ENCODE measurements at places on chromosomes 7 and 10.
A peak's percentile ranks its signal among the peaks of the same experiment; 100 is the strongest.

- DNase-seq = no peak
Observed at GRCh38 chr7:96183163-96183670, 138.7 kb downstream of the SLC25A13 start.

DNA sequence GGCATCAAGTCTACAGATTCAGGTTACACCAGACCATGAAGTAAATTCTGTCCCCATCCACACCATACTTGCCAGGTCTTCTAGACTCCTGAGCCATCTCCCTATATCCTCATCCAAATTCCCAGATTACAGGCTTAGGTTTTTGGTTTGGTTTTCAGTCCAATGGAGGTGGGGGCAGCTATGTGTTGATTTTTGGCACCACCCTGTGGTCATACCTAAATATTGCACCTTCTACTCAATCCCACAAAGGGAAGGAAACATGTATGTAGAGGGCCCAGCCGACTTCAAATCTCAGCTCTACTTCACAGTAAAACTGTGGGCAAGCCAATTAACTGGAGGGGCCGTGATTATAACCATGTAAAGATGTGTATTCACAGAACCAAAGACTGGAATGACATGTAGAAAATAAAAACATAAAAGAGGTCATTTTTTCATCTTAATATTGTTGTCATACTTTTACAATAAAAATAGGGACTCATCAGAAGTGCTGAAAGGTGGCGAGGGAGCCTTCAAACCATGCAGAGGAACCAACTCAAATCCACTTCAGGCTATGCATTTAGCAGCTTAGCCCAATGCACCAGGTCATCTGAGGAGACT, 19.8 kb downstream of the ERCC6 start:
- peak; percentile 43 for DNase-seq

GRCh38 chr7:105454921-105455320, 66.2 kb upstream of the SRPK2 start:
- no peak for DNase-seq

DNA sequence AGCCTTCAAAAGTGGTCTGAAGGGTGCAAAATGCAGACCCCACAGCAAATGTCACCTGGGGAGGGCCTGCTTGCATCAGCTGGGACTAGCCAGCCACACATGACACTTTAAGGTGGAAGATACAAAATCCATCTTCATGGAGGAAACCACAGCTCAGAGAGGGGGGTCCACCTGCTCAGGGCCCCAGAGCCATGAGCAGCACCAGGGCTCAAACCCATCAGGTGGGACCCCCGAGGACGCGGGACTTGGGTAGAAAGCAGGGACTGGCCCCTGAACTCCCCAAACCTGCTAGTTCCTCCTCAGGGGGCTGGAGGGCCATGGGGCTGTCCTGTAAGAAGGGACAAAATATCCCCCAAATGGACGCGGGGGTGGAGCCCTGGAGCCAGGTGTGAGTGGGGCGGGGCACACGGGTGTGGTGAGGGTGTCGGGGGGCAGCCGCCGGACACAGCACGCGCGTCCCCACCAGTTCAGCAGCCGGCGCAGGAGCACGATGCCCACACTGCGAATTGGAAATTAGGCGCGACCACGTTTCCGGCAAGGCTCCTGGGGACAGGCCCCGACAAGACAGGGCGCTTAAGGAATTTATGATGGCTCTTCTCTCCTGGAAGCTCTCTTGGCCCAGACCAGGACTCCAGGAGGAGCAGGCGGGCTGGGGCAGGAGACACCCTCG, 8.0 kb downstream of the PDGFA start:
- no peak for DNase-seq

GRCh38 chr10:95814011-95814727, 58.2 kb downstream of the ENTPD1 start:
- peak; percentile 4 for DNase-seq

DNA sequence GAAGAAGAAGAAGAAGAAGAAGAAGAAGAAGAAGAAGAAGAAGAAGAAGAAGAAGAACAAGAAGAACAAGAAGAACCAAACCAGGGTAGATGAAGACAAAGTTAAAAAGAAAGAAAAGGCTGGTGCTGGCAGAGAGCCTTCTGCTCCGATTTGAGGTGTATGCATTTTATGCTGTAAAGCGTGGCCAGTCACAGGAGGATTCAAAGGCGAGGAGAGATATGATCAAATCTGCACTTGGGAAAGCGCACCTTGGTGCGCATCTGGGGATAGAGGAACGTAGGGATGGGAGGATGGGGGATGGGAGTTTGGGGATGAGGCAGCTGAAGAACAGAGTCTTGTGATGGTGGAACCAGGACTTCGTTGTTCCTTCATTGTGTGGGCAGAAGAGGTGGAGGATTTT, at the start of gene NME8:
Gene NME8, plus strand, starts transcription at position 301 of the 400 bp plus-strand sequence. CDS start 1,670 bp downstream, outside the sequence.
- DNase-seq = no peak
